Renal cortical epithelial cell (primary cell): ENCODE measurements at places on chromosomes 13 and 19. TPM values are rescaled to one million over a fixed set of nuclear protein-coding genes. Genes with fewer than 3 reads are reported as not detected.

DNA sequence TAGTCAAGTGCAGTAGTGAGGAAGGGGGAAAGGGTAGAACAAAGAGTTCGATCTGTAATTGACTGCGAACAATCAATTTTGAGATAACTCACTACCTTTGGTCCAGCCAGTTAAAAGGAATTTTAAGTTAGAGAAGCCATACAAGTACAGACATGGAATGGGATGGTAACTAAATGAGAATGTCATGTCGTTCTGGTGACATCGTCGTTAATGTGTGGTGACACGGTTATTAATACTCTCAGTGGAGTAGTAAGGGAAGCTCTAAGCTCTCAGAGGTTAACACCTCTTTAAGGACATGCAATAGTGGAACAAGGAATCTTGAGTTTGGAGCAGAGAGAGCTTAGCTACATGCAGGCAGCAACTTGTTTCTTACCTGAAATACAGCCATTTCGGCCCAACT lies 154.9 kb upstream of the KLF12 start:
- DNase-seq, result no peak

DNA sequence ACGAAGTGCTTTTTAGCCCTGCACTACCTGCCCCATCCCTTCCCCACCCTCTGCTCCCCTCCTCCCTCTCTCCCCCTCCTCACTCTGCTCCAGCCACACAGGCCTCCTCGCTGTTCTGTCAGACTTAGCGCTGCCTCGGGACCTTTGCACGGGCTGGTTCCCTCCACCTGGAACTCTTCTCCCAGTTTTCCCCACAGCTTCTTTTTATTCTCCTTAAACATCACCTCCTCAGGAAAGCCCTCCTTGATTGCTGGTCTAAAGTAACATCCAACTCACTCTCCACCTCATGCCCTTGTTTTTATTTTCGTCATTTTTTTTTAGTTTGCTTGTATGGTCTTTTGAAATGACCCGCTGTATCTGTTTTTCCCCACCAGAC lies 19.6 kb upstream of the ZNRF4 start:
- DNase-seq, result no peak

The PBX4 gene
- 1.7 and 2.6 TPM in 2 replicates for total RNA-seq

The ZNF223 gene
- 8.5 and 9.4 TPM in 2 replicates for total RNA-seq

The GRIN2D gene
- 0.17 and 0.25 TPM in 2 replicates for total RNA-seq

- no peak for DNase-seq
Observed at GRCh38 chr19:51317968-51318367, 6.5 kb downstream of the IGLON5 start.

GRCh38 chr13:50141375-50141975 lies 126.2 kb downstream of the KCNRG start:
- DNase-seq, result no peak

- DNase-seq, result no peak
Observed at GRCh38 chr19:8302734-8303133, 5.4 kb downstream of the CD320 start.

DNA sequence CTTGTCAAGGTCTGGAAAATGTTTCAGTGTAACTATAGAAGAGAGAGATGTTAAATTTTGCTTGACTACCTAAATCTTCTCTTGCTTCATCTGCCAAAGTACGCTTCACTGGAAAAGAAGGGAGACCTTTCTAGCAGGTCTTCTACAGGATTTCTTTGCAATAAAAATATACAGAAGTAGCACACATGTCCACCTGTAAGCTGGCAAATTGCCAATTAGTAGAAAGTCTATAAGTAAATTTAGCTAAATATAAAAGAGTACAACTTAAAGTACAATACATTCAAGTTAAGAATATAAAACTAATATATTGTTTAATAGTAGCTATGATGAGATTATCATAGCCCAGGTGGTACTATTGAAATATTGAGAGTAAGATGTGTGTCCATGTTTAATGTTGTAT lies 128.5 kb upstream of the EDNRB start:
- DNase-seq, result no peak

The CALR3 gene
- not detected in 2 replicates for total RNA-seq

The LIM2 gene
- total RNA-seq, result not detected in 2 replicates

GRCh38 chr13:45629940-45630339 lies 14.4 kb upstream of the ERICH6B start:
- DNase-seq, result no peak
